Right ventricle myocardium inferior (tissue), 1 donor: ENCODE measurements at places on chromosomes 13 and 19. TPM values are rescaled to one million over a fixed set of nuclear protein-coding genes. Genes with fewer than 3 reads are reported as not detected.

DNA sequence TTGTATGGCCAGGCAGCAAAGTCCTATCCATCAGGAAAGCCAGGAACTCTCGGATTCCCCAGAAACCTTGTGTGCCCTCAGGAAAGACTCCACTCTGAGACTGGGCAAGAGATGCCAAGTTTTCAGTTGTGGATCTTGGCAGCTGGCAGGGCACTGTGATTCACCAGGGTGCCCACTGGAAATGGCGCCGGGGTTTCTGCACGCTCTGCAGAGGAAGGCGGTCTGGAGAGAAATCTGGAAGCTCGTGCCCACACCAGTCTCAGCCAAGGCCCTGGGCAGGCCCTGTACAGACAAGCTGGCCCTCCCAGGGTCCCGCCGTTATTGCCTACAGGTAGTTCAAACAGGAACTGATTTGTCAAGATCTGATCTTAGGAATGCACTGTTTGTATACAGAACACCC is 4.9 kb downstream of the NAPA start:
- no peak for DNase-seq

Gene SIGLEC10
- total RNA-seq = 1.1 TPM

DNA sequence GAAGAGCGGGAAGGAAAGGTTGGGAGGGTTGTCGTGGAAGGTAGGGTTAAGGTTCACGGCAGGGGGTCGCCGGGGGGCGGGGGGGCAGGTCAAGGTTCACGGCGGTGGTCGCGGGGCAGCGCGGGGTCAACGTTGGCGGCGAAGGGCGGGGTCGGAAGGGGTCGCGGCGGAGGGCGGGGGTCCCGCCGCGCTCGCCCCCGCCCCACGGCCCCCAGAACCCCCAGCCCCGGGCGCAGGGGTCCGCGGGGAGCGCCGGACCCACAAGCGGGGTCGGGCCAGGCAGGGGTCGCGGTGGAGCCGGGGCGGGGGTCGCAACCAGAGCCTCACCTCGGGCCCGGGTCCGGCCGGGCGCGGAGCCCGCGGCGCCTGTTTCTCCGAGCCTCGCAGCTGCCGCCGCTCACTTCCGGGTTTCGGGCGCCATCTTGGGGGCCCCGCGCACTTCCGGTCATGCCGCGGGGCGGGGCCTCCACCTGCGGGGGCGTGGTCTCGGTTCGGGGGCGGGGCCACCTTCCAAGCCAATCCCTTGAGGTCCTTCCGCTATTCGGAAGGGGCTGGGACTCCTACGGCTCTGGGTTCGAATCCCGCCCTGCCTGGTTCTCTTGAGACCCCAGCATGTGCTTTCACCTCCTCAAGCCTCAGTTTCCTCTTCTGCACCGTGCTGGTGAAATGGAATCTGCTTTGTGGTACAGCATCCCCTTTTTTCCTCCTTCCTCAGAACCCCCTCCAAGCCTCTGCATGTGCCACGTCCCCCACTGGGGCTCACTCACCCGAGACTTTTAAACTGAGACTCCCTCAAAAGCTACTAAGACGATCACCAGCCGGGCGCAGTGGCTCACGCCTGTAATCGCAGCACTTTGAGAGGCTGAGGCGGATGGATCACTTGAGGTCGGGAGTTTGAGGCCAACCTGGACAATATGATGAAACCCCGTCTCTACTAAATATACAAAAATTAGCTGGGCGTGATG is at the start of gene SBNO2:
SBNO2 (minus strand) TSS at position 424 of the 965 bp plus-strand sequence. CDS start 19,992 bp downstream, outside the sequence.
- peak; percentile 96 for DNase-seq

DNA sequence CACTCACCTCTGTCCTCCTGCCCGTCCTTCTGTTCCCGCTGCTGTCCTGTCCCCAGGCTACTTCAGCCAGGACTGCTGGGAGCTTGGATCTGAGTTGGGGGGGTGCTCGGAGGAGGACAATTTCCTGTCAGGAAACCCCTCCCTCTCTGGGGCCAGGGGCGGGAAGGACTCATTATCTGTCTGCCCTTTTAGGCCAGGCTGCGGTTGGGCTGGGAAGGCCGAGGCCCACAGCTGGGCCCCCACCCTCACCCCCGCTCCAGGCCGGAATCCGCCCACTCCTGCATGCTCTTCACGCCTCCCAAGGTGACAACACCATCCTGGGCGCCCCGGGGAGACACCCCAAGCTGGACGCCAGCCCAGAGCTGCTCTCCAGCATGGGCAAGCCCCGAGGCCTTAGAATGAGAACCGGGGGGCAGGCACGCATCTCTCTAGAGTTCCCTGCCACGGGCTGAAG is at the start of gene EXOC3L2:
EXOC3L2 (minus strand) TSS at position 74 of the 454 bp plus-strand sequence. CDS start 6,362 bp downstream, outside the sequence.
- DNase-seq = no peak

- no peak for DNase-seq
Measured at GRCh38 chr13:46297361-46297811, 85.7 kb downstream of the LRRC63 start.

- DNase-seq = no peak
Measured at GRCh38 chr19:41587101-41587837, 11.3 kb downstream of the CEACAM21 start.

DNA sequence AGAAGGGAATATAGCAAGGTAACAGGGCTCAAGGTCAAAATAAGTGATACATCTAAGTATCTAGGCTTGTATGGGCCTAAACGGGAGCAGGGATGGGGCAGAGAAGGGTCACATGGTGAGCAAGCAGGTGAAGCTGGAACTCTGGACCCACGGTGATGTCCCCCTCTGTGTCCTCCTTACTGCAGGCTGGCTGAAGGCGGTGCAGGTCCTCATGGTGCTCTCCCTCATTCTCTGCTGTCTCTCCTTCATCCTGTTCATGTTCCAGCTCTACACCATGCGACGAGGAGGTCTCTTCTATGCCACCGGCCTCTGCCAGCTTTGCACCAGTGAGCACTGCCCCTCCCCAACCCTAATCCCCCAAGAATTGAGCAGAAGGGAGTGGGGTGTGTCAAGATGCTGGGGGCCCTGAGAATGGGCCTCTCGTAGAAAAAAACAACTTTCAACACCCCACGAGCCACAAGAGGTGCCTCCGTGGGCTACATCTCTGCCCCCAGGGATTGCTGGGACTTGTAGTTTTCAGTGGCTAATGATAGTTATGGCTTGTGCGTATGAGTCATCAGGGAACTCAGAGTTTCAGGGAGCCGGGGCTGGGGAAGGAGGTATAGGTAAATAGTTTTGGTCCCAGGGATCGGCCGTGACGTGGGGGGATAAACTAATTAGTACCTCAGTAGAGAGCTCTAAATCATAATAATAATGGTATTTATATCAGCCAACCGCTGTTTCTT is 4.0 kb downstream of the EMP3 start:
- no peak for DNase-seq

Gene ZNF69
- 3.6 TPM for total RNA-seq

Gene SAMD1
- 60.2 TPM for total RNA-seq

- DNase-seq = no peak
Measured at GRCh38 chr19:49338023-49338677, 2.9 kb downstream of the CD37 start.

Gene SLAIN1
- total RNA-seq = 4.6 TPM

DNA sequence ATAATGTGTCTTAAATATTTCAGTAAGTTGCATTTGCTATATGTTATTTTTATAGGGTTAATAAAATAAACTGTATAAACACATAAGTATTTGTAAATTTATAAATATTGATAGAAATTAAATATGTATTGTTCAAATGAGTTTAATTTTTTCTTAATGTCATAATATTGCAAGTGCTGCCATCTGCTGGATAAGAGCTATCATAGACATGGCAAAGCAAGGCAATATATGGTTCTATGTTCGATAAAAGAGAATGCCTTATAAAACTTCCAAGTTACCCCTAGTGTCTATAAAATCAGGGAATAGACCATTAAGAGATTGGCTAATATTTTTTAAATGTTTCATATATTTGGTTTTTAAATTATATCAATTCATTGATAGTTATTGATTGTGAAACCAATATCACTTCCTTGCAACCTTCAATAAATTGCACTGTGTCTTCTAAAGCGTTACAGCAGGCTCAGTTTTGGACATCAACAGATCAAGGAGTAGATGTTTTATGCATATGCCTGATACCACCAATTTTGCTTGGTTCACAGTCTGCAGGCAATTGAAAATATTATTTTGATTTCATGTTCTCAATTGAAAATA is 29.0 kb upstream of the SLITRK6 start:
- DNase-seq = no peak

DNA sequence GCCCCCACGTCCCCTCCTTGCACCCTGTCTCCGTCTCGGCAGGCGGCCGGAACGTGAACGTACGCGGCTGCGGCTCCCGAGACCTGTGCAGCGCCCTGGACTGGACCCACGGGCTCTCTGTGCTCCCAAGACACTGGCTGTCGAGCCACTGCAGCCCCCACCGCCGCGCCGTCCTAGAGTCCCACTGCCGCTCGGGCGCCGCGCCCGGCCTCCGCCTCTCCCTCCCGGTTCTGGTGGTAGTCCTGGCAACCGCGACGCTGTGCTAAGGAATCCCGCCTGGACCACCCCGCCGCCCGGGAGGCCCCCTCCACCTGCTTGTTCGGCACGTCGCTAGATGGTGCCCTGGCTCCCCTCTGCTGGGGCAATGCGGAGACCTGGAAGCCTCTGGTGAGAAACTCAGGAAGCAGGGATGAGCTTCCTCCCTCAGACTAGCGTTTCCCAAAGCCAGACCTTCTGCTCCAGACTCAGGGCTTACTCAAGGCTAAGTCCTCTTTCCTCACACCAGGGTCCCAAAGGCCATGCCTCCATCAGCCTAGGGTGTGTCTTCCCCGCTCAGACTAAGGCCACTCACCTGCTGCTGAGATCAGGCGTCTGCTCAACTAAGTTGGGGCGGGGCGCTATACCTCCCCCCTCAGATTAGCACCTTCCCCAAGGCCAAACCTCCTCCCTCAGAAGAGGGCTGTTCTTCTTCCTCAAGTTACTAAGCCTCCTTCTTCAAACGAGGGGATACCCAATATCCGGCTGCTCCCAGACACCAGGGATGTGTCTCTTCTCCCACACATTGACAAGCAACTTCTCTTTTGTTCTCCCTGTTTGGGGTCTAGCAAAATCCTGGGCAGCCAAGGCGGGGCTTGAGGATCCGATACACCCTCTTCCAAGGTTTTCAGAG is 16.1 kb upstream of the IRGC start:
- DNase-seq = no peak

Gene MEDAG
- total RNA-seq = 4.7 TPM

- no peak for DNase-seq
Measured at GRCh38 chr13:32829269-32829668, 187.0 kb upstream of the KL start.

DNA sequence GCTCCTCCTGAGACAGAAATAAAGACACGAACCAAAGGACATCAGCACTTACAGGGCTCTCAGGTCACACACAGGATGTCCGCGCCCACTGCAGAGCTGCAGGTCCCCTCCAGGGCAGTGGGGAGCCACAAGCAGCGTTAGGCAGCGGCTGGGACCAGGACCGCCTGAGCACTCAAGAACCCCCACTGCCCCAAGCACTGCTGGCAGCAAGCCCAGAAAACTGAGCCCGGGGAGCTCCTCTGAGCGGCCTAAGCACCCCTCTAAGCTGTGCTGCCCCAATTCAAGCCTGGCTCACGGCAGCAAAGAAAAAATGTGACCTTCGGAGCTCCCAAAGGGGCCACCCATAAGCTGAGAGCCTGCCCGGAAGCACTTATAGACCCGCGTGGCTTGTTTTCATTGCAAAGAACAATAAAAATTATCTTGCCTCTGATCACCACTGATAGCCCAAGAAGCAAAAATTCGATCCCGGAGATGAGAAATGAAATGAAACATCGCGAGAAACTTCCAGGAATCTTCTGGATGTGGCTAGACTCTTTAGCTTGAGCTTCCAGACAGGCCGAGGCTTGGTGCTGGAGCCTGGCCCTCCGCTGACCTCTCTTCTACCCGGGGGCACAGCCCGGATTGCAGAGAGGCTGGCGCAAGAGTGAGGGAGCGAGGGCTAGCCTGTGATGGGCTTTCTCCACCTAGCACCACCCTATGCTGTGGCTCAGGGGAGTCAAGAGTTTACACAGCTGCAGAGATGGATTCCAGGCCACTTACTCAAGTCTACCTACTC is 6.3 kb downstream of the DPP9 start:
- peak; percentile 32 for DNase-seq

GRCh38 chr13:38564256-38565150 is 122.4 kb upstream of the FREM2 start:
- DNase-seq = no peak

GRCh38 chr19:5023128-5023571 is 54.2 kb downstream of the KDM4B start:
- DNase-seq = peak; percentile 70

Gene KLK15
- total RNA-seq = not detected

Gene ATP8B3
- 0.68 TPM for total RNA-seq

DNA sequence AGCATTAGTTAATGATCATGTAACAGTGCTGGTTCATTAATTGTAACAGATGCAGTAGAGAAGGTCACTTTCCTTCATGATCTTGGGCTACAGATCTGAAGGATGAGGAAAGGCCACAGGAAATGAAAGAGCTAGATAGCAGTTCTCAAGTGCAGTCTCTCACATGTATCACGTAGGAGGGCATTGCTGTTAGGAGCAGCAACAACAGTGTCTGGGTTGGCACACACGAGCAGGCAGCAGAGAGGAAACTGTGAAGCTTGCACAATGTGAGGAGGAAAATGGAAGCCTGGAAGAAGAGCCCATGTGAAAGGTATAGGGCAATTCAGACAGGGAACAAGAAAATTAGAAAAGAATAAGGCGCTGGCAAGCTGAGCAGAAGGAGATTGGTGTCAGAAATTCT is 1741.5 kb downstream of the PCDH9 start:
- DNase-seq = no peak

GRCh38 chr13:37492741-37493514 is 105.6 kb downstream of the POSTN start:
- no peak for DNase-seq

Gene SLC25A41
- total RNA-seq = 0.16 TPM
